ENCODE measurements at places on chromosomes 4 and X. TPM values are rescaled to one million over a fixed set of nuclear protein-coding genes. Genes with fewer than 3 reads are reported as not detected.

GRCh38 chr4:119841361-119841760 is 212.8 kb upstream of the PDE5A start:
- no peaks in the 10 kb centered on the region for H3K4me1 ChIP-seq
- DNase-seq, result no peak
- no peaks in the 10 kb centered on the region for H3K36me3 ChIP-seq
- H3K27me3 ChIP-seq, result no peaks in the 10 kb centered on the region
- no peak overlapping the region for H3K27ac ChIP-seq
- no peak overlapping the region for H3K4me3 ChIP-seq

DNA sequence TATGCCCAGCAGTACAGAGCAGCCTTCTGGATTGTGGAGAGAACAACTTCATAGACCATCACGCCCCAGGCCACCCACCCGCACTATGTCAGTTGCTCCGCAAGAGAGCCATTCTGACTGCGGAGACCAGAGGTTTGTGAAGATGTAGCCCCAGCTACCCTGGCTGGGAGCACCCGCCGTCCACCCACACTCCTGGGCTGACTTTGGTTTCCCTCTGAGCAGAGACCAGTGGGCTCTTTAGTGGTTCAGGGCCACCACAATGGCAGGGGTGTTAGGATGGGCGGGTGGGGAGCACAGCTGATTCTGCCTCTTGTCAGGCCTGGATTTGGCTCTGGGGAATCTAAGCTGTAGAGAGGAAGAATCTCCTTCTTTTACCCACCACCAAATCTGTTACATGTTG is 313.4 kb downstream of the LDB2 start:
- no peaks in the 10 kb centered on the region for H3K4me1 ChIP-seq
- H3K36me3 ChIP-seq, result no peaks in the 10 kb centered on the region
- no peaks in the 10 kb centered on the region for H3K27me3 ChIP-seq
- DNase-seq, result no peak

GRCh38 chr4:101078950-101079349 is 268.4 kb downstream of the PPP3CA start:
- H3K4me1 ChIP-seq, result no peaks in the 10 kb centered on the region
- DNase-seq, result no peak
- no peaks in the 10 kb centered on the region for H3K36me3 ChIP-seq

DNA sequence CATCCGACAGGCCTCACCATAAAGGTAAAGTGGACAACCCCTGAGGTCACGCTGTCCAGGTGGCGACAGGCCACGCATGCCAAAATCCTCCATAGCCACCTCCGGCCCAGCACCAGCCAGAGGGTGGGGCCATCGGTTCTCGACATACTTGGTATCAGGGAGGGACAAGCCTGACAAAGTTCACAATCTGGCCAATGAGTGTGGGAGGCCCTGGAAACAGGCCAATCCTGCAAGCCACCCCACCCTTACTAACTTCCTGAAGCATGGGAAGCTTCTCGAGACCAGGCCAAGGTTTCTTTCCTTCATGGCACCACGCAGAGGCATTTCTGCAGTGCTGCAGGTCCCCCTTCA is 73.8 kb downstream of the MTMR1 start:
- H3K4me3 ChIP-seq, result no peak overlapping the region
- no peaks in the 10 kb centered on the region for H3K27me3 ChIP-seq
- no peaks in the 10 kb centered on the region for H3K36me3 ChIP-seq
- no peaks in the 10 kb centered on the region for H3K4me1 ChIP-seq
- H3K27ac ChIP-seq, result no peak overlapping the region

DNA sequence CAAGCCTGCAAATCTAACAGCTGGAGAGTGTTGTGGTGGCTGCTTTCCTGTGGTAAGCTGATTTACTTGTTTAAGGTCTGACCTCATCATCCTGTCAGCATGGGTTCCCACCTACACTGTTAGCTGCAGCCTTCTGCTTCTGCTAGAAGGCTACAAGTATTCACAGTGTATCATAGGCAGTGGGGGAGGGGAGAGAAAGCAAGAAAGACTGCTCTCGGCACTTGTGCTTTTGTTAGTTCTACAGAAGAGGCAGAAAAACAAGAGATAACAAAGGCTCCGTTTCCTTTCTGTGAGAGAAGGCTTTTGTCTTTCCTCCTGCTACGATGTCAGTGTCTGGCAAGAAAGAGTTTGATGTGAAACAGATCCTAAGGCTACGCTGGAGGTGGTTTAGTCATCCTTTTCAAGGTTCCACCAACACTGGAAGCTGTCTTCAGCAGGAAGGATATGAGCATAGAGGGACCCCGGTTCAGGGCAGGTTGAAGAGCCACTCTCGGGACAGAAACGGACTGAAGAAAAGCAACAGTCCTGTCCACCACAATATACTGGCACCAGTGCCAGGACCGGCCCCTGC is at the start of gene KLHL4:
Gene KLHL4, plus strand, starts transcription at position 232 of the 571 bp plus-strand sequence. Its CDS starts 92 bp downstream, at position 324.
- no peak for DNase-seq
- H3K36me3 ChIP-seq, result no peaks in the 10 kb centered on the region
- no peaks in the 10 kb centered on the region for H3K27me3 ChIP-seq
- no peak within 1 kb of the TSS for H3K4me3 ChIP-seq

DNA sequence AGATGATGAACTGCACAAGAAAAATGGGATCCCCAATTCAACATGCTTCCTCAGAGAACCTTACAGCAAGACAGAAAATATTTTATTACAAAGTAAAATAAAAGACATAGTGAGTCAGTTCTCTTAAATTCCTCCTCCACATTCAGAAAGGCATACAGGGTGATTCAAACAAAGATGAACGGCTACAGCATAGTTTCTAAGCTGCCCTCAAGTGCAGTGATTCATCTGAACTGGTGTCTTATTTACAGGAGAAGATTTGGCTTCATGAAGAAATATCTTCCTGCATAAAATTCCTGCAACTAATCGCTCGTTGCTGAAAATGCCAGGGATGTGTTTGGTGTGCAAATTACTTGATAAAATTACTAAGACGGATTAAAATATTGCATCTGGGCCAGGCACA is 103.6 kb downstream of the PRKX start:
- no peaks in the 10 kb centered on the region for H3K4me1 ChIP-seq
- no peak for DNase-seq
- no peaks in the 10 kb centered on the region for H3K27me3 ChIP-seq
- no peak overlapping the region for H3K4me3 ChIP-seq

GRCh38 chr4:26441102-26441501 is 49.2 kb downstream of the CCKAR start:
- H3K36me3 ChIP-seq, result no peaks in the 10 kb centered on the region
- no peaks in the 10 kb centered on the region for H3K4me1 ChIP-seq
- no peaks in the 10 kb centered on the region for H3K27me3 ChIP-seq
- no peak overlapping the region for H3K4me3 ChIP-seq

GRCh38 chr4:8021796-8022195 is 82.1 kb upstream of the AFAP1 start:
- H3K36me3 ChIP-seq, result no peaks in the 10 kb centered on the region
- H3K27me3 ChIP-seq, result no peaks in the 10 kb centered on the region
- no peaks in the 10 kb centered on the region for H3K4me1 ChIP-seq
- H3K4me3 ChIP-seq, result no peak overlapping the region

GRCh38 chr4:106582103-106582502 is 213.5 kb upstream of the GIMD1 start:
- H3K36me3 ChIP-seq, result no peaks in the 10 kb centered on the region
- H3K27ac ChIP-seq, result no peak overlapping the region
- no peaks in the 10 kb centered on the region for H3K4me1 ChIP-seq
- DNase-seq, result no peak

DNA sequence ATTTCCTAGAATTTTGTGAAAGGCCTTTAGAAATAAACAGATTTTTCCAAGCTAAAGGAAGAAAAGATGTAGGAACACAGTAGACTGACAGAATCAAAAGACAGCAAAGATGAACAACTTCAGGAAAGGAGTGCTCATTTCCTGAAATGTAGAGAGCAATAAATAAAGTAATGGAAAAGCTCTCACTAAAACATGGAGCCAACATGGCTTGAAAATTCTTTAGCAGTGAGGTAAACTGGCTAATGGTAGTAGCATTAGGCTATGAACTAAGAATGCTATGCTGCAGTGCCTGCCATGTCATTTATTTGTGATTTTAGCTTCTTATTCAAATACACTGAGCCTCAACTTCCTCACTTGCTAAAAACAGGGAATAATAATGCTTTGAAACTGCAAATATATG is 108.7 kb downstream of the IQCM start:
- no peaks in the 10 kb centered on the region for H3K4me1 ChIP-seq
- no peaks in the 10 kb centered on the region for H3K27me3 ChIP-seq
- no peaks in the 10 kb centered on the region for H3K36me3 ChIP-seq
- H3K27ac ChIP-seq, result no peak overlapping the region
- DNase-seq, result no peak

GRCh38 chrX:66674506-66674905 is 35.6 kb upstream of the EDA2R start:
- no peaks in the 10 kb centered on the region for H3K4me1 ChIP-seq
- H3K4me3 ChIP-seq, result no peak overlapping the region
- no peaks in the 10 kb centered on the region for H3K27me3 ChIP-seq

DNA sequence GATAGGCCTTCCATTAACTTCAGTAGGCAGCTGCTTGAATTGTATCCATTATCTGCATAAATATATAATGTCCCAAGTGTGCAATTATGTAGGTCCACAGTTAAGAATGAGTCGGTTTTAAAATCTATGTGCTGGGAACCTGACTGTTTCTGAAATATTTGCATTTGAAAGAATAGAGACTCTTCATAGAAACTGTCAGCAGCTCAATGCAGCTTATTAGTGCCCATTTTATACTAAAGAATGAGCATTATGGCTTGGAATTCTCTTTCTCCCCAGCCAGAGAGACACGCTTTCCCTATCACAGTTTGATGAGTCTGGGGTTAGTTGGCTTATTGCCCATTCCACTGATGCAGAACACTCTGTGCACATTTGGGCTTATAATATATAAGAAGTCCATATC is 202.0 kb upstream of the PCDH7 start:
- H3K36me3 ChIP-seq, result no peaks in the 10 kb centered on the region
- no peak overlapping the region for H3K27ac ChIP-seq
- H3K27me3 ChIP-seq, result no peaks in the 10 kb centered on the region
- H3K4me3 ChIP-seq, result no peak overlapping the region

- no peak overlapping the region for H3K27ac ChIP-seq
- no peaks in the 10 kb centered on the region for H3K27me3 ChIP-seq
- no peaks in the 10 kb centered on the region for H3K36me3 ChIP-seq
- H3K4me1 ChIP-seq, result no peaks in the 10 kb centered on the region
These were observed 2.9 kb upstream of the PPP4R3C start for GRCh38 chrX:27466051-27466450.

- H3K27ac ChIP-seq, result no peak overlapping the region
- H3K27me3 ChIP-seq, result no peaks in the 10 kb centered on the region
- H3K4me1 ChIP-seq, result peaks cover 10% of the 10 kb centered on the region
These were observed 147.8 kb upstream of the BCOR start for GRCh38 chrX:40245488-40246071.

DNA sequence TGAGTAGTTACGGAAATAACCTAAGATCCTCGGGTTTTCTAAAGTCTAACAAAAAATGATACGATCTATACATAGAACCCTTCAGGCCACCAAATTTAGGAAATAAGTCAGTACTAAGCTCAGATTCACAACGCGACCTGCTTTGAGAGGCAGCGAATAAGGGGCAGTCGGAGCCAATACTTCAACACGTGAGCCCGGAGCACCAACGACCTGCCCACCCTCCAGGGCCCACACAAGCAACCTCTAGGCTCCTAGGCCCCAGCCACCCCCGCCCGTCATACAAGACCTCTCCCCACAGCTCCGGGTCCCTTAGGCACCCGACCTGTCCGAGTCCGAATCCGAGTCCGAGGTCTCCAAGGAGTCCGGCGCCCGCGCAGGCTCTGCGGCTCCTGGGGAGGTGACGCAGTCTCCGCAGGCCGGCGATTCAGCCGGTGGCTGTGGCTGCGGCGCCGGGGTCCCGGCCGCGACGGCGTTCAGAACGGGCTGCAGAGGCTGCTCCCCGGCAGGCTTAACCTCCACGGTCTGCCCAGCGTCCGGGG is 580 bp downstream of the NAF1 start:
- H3K27ac ChIP-seq, result peak overlapping the region; percentile 91
- H3K4me1 ChIP-seq, result peaks cover 24% of the 10 kb centered on the region
- peak overlapping the region; percentile 61 for H3K4me3 ChIP-seq
- no peaks in the 10 kb centered on the region for H3K27me3 ChIP-seq
- DNase-seq, result peak; percentile 33

- no peak overlapping the region for H3K27ac ChIP-seq
- peaks cover 31% of the 10 kb centered on the region for H3K4me1 ChIP-seq
- H3K4me3 ChIP-seq, result no peak overlapping the region
- H3K36me3 ChIP-seq, result no peaks in the 10 kb centered on the region
These were observed 41.1 kb upstream of the WDR1 start for GRCh38 chr4:10157478-10158332.

DNA sequence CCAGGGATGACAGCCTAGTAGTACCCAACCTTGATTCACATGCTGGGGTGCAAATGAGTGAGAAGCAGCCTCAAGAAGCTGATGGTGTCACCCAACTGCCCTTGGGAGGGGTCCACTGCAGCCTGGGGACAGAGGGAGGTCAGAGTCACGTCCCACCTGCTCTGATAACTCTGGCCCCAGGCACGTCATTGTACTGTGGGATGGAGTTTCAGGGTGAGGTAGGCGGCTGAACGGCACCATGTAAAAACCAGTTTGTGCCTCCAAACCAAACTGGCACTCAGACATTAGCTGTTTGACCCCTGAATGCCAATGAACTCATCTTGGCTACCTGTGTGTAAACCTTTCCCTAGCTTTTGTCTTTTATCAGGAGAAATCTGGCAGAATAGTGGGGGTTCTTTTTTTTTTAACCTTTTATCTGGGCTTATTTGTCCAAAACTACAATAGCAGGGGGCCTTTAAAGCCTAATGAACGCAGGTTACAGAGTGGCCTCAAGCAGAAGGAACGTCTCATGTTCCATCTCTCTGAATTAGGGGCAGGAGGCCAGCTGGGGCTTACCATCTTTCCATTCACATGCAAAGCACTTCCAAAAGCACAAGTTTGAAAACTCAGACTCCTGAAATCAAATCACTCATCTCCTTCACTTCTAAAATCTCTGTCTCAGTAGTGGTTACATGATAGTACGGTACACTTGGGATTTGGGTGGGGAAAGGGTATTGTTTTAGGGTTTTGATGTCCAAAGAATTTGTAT is 89.4 kb downstream of the IRF2 start:
- H3K4me1 ChIP-seq, result peaks cover 47% of the 10 kb centered on the region
- H3K27me3 ChIP-seq, result no peaks in the 10 kb centered on the region
- no peak overlapping the region for H3K27ac ChIP-seq
- H3K4me3 ChIP-seq, result no peak overlapping the region
- DNase-seq, result no peak

Gene HPGD
- 18.2 TPM for polyA plus RNA-seq

Gene GPR82
- polyA plus RNA-seq, result 0.59 TPM

Gene FGA
- not detected for polyA plus RNA-seq

Gene NXF2
- polyA plus RNA-seq, result not detected

Gene TASL
- polyA plus RNA-seq, result 1.2 TPM

Gene ITIH6
- not detected for polyA plus RNA-seq

Gene PLK4
- 1.8 TPM for polyA plus RNA-seq

Gene BGN
- polyA plus RNA-seq, result not detected

Gene CENPI
- 0.15 TPM for polyA plus RNA-seq

Gene TRPC5OS
- not detected for polyA plus RNA-seq

Gene DOK7
- polyA plus RNA-seq, result not detected

Gene ZNF718
- polyA plus RNA-seq, result 5.8 TPM

Gene CENPVL3
- polyA plus RNA-seq, result not detected

Gene ZNF674
- polyA plus RNA-seq, result 1.3 TPM

Gene PPP2R2C
- polyA plus RNA-seq, result not detected

Gene MFSD8
- polyA plus RNA-seq, result 5.3 TPM

Gene TEC
- 1.6 TPM for polyA plus RNA-seq

Gene MAGEA8
- polyA plus RNA-seq, result not detected

Gene MID2
- 6.8 TPM for polyA plus RNA-seq
